ENCODE measurements at places on chromosomes 7 and 10.

- no peak for DNase-seq
Observed at GRCh38 chr7:27031289-27032172, 64.3 kb downstream of the HOXA1 start.

DNA sequence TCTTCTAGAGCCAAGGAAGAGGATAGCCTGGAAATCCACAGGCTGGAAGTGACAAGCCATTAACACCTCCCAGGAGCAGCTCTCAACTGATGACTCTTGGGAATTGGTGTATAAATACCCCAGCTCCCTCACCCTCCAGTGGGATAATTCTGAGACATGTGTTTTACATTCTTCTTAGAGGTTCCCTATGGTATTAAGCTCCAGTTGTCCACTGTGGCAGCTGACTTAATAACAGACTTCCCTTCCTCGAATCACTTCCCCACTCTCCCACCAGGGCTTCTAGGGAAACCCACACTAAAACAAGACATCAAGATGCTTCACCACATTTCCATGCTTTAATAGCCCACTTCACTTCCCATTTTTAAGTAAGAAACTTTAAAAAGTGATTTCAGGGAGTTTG lies 47.2 kb downstream of the FAM107B start:
- DNase-seq: no peak

DNA sequence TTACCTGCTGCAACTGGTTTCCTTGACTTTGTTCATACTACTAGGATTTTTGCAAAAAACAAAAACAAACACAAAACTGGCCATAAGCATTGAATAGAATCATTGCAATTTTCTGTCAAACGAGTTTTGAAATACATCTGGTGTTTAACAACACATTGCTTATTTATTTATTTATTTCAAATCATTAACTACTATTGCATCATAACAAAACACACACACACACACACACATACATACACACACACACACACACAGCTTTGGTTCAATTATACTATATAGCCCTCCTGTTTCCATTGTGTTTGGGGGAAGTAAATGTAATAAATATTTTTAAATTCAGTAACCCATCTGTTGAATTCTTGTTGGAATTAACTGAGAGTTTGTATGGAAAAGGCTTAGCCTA lies 43.8 kb downstream of the NRG3 start:
- DNase-seq: no peak

DNA sequence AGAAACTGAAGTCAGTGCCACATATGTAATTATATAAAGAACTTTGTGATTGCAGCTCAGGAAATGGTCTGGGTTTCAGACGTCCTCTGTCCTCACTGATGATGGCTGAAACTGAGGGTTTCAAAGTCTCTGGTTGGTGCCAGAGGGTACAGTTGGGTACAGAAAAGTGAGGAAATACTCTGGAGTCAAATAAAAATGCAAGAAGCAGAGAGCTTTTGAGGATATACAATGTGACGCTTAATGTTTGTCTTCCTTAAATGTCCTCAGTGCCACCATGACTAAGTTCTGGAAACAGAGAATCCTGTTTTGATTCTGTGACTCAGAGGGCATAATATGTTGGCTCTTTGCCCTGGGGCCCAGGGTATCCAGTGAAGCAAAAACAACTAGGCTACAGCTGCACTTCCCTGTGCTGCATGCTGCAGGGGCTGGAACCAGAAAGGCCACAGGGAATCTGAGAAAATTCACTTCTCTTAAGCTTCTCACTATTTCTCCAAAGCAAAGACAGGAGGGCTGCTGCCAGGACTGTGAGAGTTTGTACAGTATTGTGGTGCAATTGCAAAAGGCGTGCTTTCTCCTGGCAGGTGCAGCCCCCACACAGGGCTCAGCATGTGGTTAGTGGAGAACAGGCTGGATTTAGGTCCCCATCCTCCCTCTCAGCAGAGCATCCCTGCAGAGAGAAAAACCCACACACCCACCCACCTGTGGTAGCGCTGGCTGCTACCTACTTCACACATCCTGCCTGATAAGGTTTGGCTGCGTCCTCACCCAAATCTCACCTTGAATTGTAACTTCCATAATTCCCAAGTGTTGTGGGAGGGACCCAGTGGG lies 169.5 kb upstream of the SVIL start:
- peak; percentile 8 for DNase-seq

DNA sequence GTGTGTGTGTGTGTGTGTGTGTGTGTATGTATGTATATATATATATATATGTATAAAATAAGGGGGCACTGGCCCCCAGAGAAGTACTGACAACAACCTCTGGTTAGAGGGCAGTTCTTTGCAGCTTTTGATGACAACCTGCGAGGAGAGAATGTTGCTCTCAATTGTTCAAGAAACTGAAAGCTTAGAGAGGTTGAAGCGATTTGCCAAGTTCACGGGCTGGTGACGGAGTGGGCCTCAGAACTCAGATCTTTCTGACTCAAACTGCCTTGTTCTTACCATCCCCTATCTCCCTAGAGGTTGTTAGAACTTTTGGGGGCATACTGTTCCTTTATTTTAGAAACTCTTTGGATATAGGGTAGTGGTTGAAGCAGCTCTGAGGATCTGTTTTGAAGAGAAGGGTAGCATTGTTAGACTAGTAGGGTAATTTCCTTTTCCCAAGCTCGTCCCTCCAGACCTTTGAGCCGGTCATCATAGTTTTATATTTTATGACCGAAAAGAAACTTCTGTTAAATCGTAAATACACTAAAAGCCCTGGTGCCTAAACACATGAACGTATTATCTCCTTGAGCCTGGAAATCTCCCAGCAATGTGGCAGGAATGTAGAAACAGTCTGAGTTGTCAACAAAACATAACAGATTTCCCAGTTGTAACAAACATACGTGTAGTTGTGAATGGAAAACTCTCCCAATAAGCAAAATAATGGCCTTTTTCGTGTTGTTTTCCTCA lies 541.7 kb upstream of the GALNT17 start:
- DNase-seq: no peak

- no peak for DNase-seq
Observed at GRCh38 chr7:33610918-33611317, 294.4 kb upstream of the BMPER start.
